ENCODE measurements at places on chromosomes 4 and X. TPM values are rescaled to one million over a fixed set of nuclear protein-coding genes. Genes with fewer than 3 reads are reported as not detected.

VCX2 gene
- not detected for total RNA-seq

GLA gene
- 9.0 TPM for total RNA-seq

DNA sequence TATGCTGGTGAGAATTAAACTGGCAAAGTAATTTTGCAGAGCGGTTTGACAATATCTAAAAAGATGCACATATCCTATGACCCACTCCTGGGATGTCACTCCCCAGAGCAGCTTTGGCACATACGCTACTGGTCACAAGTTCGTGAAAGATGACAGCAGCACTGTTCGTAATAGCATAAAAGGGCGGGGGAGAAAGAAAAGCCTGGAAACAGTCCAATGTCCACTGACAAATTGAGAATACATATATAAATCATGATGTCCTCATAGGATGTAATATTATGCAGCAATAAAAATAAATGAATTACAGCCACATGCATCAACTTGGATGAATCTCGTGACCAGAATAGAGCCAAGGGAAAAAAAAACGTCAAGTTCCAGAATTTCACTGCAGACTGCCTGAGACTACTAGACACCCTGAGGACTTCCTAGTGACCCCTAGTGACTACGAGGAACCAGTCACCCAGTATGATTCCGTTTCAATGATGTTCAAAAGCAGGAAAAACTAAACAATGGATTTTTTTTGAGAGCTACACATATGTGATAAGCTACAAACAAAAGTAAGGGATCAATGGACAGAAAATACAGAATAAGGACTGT, 1.8 kb downstream of the PCSK1N start:
- no peak for DNase-seq

GRCh38 chrX:50372966-50373365, 97.7 kb downstream of the DGKK start:
- DNase-seq = no peak

DNA sequence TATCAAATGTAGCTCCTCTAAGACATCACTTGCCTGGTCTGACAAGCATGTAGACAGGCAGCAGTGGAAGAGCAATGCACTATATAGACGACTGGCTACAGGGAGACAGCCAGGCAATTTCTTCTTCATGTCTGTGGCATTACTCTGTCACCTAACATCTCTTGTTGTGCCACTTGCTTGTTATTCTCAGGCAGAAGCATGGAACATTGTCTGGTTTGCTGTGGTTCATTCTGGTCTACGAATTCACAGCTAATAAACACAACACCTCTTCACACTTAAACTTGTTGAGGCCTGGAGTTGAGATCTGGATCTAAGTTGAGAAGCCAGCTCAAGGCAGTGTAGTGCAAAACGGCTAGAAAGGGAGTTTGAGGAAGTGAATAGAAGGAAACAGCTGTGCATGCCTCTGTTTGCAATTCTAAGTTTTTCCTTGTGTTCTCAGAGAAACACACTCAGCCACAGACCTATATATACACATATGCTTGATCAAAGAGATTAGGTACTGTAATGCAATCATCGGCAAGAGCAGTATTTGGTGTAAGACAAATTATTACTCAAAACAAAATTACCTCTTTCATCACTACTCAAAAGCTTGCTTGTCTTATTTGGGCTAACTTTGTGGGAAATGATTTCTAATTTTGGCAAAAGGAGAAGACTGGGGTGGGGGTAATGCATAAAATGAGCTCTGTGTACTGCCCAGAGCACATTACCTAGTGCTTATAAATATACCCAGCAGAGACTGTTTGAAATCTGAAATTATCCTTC, 243.8 kb downstream of the PPP3CA start:
- DNase-seq = no peak

GRCh38 chr4:173879509-173879908, 349.5 kb upstream of the HAND2 start:
- no peak for DNase-seq
